ENCODE measurements at places on chromosomes 1 and 21.

GRCh38 chr1:61083807-61084440, 1.6 kb downstream of the NFIA start:
- ATAC-seq: no peak

GRCh38 chr1:7407544-7407895, 363.6 kb upstream of the VAMP3 start:
- ATAC-seq: no peak

DNA sequence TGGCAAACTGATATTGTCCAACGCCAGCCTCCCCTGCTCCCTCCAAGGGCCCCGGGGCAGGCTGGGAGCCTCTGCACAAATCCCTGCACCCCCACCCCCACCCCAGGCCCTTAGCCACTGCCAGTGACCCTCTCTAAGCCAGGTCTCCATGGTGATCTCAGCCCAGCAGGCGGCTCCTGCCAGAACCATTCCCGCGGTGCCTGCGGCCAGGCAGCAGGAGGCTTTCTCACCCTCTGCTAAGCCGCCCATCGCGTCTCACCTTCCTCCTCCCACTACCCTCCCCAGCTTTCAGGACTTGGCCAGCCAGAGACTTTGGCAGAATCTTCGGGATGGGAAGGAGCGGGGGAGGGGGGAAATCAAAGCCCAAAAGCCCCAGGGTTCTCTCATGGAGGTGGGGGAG, 46.8 kb upstream of the WASF2 start:
- ATAC-seq: peak; percentile 24

DNA sequence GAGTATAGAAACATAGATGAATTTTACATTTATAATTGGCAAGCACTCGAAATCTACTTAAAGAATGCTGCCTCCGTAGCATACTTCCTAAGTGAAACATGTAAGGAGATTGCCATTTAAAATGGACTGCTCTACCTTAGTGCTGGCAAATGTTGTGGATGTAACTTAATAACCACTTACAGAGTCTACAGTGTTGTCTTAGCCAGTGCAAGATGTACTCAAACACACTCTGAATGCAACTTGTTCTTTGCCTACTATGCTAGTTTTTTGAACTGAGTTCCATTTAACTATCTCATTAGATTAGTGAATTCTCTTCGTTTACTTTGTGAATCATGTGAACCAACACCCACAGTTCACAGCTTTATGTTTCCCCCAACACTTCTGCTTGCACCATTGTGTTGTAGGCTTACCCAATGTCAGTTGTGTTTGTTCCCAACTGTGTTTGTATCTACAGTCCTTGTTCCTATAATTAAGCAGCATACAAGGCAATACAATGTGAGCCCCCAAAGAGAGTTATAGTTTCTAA, 345.5 kb upstream of the LYPLAL1 start:
- no peak for ATAC-seq

GRCh38 chr1:29921741-29922140, 685.4 kb downstream of the PTPRU start:
- no peak for ATAC-seq

GRCh38 chr1:242133796-242134195, 134.9 kb upstream of the MAP1LC3C start:
- ATAC-seq: no peak

DNA sequence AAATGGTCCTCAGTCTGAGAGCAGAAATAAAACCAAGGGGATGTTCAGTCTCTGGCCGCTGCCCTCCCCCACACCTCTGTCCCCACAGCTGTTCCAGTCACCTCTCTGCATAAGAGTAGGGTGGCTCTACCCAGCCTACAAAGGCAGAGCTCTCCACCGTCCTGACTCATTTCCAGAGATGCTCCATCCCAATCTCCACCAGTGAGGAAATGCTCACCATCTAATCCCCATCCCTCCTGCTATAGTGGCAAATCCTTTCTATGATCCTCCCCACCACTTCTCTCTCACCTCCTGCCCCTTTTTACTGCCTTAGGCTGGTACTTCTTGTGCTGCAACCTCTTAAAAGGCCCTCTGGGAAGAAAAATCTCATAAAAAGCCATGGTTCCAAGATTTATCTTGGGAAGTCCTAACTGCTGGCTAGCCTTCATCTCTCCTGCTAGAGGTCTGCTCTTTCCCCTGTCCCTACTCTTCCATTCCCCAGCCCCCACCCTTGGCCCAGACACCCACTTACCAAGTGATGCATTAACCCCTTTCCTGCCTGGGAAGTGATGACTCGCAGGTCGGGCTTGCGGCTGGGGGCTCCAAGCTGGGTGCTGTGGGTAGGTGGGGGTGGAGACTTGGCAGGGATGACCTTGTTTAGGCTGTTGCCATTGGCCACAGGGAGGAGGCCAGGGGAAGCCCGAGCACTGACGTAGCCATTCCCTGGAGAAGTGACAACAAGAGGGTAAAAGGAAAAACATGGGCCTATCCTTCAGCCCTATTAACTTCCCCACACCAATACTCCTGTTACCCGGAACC, 23.9 kb downstream of the MEF2D start:
- peak; percentile 14 for ATAC-seq

DNA sequence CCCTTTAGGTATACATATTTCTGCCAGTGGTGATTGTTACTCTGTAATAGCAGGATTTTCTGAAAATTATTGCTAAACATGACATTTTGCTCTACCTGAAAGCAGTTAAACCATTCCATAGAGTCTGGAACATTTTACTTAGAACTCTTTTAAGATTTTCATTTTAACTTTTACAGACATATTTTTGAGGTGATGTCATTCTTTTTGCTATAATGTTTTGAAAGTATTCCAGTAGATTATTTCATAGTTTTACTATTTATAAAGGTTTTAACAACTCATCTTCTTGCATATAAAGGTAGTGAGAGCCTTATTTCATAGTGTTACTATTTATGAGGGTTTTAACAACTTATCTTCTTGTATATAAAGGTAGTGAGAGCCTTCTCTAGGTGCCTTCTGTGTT, 42.9 kb downstream of the PTBP2 start:
- no peak for ATAC-seq

GRCh38 chr21:45998276-45998701, 16.7 kb downstream of the COL6A1 start:
- no peak for ATAC-seq

DNA sequence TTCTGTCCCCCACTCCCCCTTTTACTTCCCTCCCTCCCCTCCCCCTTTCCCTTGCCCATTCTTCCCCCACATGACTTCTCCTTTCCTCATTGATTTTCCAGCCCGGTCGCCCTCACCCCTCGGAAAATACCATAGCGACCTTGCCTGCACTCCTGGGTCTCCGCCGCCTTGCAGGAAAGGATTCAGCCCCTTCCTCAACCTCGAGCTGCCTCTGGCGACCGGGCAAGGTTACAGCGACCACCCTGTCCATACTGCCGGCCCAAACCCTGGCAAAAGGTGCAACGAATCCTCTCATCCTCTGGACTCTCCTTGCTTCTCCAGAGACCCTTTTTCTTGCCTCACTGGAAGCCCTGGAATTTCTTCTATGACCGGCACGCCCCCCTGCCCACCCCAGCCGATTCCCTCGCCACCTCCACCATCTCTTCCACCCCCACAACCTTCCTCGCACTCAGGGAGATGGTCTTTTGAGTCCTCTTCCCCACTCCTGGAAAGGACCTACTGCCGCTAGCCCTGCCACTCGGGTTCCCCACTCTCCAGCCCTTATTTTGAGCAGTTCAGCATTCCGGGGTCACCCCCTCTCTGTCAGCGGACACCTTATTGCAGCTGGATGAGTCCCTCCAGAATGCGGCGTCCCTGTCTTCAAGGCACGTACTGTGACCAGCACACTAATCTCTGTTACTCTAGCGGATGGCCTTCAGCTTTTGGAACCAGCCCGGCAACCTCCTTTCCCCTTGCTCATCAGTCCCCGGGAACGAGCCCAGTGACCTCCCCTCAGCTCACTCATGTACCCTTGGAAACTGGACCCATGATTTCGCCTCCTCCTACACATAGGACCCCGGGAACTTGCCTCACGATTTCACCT, 846 bp downstream of the NSUN4 start:
- no peak for ATAC-seq

DNA sequence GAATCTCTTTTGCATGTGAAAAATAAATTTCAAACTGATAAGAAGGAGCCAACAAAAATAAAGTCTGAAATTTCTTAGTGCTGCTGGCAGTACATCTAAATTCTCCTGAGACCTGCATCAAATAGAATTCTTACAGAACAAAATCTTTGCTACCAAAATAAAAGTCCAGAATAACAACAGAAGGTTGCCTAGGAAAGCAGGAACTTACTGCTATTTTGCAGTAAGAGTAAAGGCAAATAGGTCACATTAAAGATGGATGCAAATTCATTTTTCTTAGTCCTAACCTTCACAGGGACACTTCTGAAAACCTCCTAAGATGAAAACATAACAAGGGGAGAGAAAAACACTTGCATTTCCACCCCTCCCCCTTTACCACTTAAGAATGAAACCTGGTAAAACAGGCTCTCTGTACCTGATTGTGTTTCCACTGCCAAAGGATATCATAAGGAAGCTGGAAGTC, 59.0 kb downstream of the RUSC1 start:
- no peak for ATAC-seq

- ATAC-seq: no peak
Observed at GRCh38 chr21:34619841-34620665, 5.1 kb upstream of the RCAN1 start.

DNA sequence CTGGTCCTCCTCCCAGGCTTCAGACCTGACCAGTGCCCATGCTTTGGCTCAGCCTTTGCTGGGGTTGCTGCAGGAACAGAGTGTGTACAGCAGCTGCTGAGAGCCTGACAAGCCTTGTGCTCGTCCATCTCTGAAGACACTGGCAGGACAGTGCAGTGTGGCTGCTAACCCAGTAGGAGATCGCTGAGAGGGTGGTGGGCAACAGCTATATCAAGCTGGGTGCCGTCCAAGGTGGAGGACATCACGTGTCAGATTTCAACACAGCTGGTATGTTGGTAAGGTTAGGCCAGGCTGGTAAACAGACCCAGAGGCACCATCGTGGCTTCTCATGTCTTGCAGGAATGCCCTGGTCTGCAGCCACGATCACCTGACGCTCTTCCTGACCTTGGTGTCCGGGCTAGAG, 17.9 kb upstream of the SLC25A34 start:
- no peak for ATAC-seq

DNA sequence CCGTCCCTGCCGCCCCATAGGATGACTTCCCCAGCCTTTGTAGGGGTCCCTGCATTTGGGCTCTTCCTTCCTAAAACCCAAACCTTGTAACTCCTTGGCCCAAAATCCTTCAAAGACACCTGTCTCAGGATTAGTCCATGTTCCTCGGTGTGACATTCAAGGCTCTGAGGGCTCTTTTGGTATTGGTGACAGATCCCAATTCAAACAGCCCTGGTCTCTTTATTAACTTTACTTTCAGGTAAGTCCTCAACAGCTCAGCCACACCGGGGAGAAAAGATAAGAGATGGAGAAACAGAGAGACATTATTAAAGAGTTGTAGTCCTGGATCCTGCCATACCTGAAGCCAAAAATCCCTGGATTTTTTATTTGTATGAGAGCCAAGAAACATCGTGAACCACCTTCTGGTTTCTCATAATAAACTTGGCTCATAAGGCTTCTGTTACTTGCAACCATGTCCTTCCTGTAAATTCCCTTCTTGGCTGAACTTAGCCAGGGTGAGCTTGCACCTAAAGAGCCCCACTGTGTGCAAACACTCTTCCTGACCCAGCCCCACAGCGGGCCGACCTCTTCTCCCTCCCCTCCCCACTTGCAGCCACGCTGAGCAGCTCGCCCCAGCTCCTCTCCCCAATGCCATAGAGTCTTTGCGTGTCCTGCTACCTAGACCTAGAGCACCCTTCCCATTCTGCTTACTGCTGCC, 7.9 kb upstream of the MATN1 start:
- no peak for ATAC-seq

- ATAC-seq: no peak
Observed at GRCh38 chr1:3787349-3787715, 9.0 kb downstream of the LRRC47 start.

DNA sequence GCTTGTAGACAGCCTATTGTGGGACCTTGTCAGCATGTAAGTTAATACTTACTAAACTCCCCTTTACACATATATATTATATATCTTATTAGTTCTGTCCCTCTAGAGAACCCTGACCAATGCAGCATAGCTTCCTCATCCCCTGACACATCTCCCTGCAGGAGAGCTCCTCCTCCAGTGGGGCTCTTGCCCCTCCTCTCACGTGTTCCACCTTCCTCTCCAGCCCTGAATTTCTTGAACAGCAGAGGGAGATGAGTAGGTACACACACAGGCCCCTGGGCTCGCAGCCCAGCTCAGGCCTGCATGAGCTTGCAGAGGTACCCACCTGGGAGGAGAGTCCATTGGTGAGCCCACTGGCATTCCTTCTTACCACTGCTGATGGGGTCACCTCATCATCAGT, 27.3 kb upstream of the GOLT1A start:
- ATAC-seq: peak; percentile 60

GRCh38 chr1:19922015-19922688, 1.3 kb downstream of the PLA2G2E start:
- ATAC-seq: peak; percentile 43

GRCh38 chr1:54885807-54886723, 930 bp downstream of the DHCR24 start:
- ATAC-seq: peak; percentile 62

GRCh38 chr1:180168786-180169639, 14.3 kb downstream of the QSOX1 start:
- peak; percentile 81 for ATAC-seq
